ENCODE measurements at places on chromosomes 16 and 17. TPM values are rescaled to one million over a fixed set of nuclear protein-coding genes. Genes with fewer than 3 reads are reported as not detected.

Gene WNK4
- total RNA-seq: not detected

Gene ARL5C
- total RNA-seq: not detected

Gene SERPINF2
- 3.0 TPM for total RNA-seq

Gene TBC1D3G
- 0.74 TPM for total RNA-seq

Gene CDRT15L2
- not detected for total RNA-seq

DNA sequence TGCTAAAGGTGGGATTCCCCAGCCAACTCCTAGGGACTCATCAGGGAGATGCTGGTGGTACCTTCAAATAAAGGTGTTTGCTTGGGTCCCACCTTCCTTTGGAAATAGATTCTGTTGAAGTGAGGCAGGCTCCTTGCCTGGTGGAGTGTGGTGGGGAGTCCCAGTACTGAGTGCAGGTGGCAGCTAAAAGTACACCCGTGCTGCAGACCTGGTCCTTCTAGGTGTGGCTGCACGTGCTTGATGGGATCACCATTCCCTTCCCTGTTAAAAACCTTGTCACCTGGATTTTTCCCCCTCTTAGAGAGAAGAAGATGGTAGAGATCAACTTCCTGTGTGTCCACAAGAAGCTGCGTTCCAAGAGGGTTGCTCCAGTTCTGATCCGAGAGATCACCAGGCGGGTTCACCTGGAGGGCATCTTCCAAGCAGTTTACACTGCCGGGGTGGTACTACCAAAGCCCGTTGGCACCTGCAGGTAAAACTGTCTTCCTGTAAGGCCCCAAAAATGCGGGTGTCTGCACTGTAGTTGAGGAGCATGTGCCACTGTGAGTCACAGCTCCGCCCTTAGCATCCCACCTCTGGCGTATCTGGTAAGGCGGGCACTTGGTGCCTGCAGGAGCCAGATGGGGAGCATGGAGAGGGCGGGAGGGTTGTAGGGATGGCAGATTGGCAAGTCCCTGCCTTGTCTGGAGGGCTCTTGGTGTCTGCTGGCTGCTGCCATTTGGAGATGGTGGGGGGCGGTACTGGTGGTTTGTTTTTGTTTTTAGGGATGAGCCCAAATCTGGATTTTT is 34.0 kb downstream of the PLCD3 start:
- DNase-seq: no peak

GRCh38 chr17:45681706-45682105 is 102.4 kb upstream of the CRHR1 start:
- DNase-seq: peak; percentile 38

- no peak for DNase-seq
These were observed 61.4 kb downstream of the NFATC3 start for GRCh38 chr16:68146585-68146984.

DNA sequence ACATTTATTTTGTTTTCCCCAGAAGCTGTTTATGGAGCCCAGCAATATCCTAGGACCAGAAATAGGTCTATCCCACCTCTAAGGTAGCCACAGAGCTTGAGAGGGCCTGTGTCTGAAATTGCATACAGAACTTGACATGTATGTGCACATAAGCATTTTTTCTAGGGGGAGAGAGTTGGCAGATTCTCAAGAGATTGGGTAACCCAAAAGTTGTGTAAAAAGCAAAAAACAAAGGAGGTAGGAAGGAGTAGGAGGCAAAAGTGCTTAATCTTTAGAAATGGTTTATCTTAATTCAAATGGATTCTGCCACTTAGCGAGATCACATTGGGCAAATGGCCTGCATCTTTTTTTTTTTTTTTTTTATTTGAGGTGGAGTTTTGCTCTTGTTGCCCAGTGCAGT is 3.5 kb downstream of the PLK1 start:
- no peak for DNase-seq

DNA sequence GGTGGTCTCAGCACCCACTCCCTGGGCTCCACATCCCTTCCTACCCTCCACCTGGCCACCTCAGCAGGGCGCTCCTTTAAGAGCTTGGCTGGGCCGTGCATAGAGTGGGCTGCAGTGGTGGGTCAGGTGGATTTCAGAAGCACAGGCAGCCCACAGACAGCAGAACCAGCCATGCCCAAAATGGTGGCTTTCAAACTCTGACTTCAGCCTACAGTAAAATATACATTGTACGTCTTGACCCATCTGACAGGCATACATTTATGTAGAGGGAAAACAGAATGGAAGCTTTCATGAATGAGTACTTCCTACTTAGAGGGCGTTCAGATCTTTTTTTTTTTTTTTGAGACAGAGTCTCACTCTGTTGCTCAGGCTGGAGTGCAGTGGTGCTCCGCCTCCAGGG is 26.0 kb upstream of the LASP1NB start:
- DNase-seq: no peak

DNA sequence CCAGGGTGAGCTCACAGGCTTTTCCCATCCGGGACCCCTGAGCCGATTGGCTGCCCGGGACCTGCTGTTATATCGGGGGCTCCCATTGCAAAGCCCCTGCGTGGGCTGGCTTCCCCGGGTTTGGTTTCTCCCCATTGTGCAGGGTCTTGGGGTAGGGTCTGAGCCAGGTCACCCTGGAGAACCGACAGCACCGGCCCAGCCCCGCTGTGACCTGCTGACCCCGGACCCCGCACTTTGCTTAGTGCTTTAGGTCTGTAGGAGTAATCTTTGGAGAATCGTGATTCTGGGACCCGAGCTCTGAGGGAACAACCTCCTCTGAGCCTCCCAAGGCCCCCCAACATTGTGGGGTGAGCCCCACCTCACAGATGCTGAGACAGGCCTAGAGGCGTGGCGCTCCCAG is 62.9 kb downstream of the JPH3 start:
- DNase-seq: no peak

- DNase-seq: no peak
These were observed 14.1 kb downstream of the IGFBP4 start for GRCh38 chr17:40457369-40457768.

DNA sequence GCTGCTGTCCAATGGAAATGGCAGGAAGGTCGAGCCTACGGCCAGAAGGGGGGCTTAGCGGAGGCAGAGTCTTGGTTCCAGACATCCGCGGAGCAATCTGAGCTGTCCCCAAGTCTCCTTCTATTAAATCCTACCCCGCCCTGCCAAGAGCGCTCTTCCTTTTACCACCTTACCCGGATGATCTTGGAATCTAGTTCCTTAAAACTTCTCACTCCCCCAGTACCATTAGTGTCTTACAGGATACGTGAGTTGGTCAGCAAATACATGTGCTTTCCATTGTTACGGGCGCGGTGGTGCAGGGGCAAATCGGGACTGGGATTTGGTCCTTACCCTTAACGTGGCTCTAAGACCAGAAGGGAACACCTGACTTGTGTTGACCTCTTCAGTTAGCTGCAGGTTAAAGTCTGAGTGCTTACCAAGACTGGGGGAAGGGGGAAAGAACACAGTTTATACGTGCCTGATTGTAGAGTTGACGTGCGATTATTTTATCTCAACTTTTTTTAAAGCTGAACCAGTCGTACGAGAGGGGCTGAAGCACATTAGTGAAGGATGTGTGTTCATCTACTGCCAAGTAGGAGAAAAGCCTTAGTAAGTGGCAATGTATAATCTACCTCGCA is 495 bp downstream of the TXNDC17 start:
- no peak for DNase-seq

DNA sequence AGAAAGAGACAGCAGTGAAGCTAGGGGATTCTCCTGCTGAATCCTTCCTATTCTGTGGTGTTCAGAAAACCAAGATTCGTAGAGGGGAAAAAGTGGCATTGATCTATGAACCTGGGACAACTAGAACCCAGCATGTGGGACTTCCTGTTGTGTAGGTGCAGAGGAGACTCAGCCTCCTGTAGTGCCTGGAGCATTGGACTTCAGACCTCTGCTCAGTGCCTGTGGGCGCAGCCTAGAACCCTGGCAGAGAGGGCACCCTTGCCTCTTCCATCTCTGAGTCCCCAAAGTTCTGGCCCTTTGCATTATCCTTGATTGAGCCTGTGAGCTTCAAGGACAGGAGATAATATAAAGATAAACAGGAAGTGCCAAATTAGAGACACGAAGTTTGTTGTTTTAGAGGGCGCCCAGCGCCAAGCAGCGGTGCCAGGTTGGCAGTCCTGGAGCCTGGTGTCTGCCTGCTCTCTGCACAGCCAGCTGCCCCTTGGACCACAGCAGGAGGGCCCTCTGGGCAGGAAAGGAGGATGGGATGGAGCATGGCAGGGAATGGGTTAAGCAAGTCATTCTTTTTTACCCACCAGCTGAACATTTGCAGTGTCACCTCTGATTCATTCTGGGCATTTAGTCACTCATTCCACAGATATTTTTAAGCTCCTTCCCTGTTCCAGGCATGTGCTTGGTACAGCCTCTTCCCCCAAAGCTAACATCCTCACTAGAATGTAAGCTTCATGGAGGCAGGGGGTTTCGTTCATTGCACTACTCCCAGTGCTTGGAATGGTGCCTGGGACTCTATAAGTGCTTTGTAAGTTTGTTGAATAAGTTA is 11.9 kb upstream of the SP6 start:
- DNase-seq: no peak

GRCh38 chr16:17970816-17971331 is 365.7 kb downstream of the NPIPA8 start:
- DNase-seq: no peak

- peak; percentile 41 for DNase-seq
These were observed 150.8 kb downstream of the GRIN2A start for GRCh38 chr16:10031473-10031872.

GRCh38 chr16:1188432-1189189 is 35.7 kb downstream of the CACNA1H start:
- no peak for DNase-seq

- no peak for DNase-seq
These were observed 6.1 kb upstream of the CDR2 start for GRCh38 chr16:22380529-22380928.

DNA sequence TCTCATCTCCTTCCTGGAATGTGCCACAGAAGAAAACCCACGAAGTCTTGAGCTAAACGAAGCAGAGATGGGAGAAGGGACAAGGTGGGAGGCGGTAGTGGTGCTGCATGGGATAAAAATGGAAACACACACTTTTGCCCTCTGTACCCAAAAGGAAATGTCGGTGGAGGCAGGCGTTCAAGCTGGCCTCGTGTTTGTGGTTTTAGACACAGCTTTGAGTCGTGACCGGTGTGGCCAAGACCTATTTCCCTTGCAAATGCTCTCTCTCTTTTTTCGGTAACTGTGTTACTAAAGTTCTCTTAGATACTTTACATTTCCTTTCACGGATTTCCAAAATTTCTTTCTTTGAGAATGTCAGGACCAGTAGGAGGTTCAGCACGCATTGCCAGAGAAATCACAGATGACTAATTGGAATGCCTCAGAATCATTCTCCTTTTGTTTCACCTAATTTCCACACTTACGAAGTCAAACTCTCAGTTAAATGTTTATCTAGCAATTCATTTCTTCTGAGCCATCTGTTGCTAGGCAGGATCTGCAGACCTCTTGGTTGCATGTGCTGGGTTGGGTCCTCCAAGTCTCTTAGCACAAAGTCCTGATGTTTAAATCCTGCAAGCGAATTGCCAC is 412.3 kb downstream of the MAF start:
- no peak for DNase-seq
